Foreskin keratinocyte (primary cell): ENCODE measurements at places on chromosomes 6 and 20. TPM values are rescaled to one million over a fixed set of nuclear protein-coding genes. Genes with fewer than 3 reads are reported as not detected.

Gene RBM24
- total RNA-seq, result 0.92 and 1.4 TPM in 2 replicates

Gene MYT1
- not detected in 2 replicates for total RNA-seq

Gene LY6G6D
- not detected in 2 replicates for total RNA-seq

Gene SERPINB1
- 34.2 TPM in 2 replicates for total RNA-seq

Gene TRIM40
- not detected in 2 replicates for total RNA-seq

Gene FOXC1
- total RNA-seq, result 3.5 and 5.0 TPM in 2 replicates

Gene OTOR
- not detected in 2 replicates for total RNA-seq

Gene BMP5
- not detected in 2 replicates for total RNA-seq

Gene LINC00237
- total RNA-seq, result not detected in 2 replicates

Gene SLC35D3
- total RNA-seq, result not detected in 2 replicates

Gene KIF13A
- 84.2 and 89.1 TPM in 2 replicates for total RNA-seq

Gene PHF3
- total RNA-seq, result 31.6 and 34.2 TPM in 2 replicates

Gene TBC1D22B
- total RNA-seq, result 11.0 and 11.1 TPM in 2 replicates

Gene ID1
- total RNA-seq, result 18.8 and 27.9 TPM in 2 replicates

Gene FRK
- 2.5 and 3.4 TPM in 2 replicates for total RNA-seq

Gene IL17A
- not detected in 2 replicates for total RNA-seq

Gene C6orf58
- 0.07 and 0.10 TPM in 2 replicates for total RNA-seq

Gene MAFB
- total RNA-seq, result 0.18 and 0.34 TPM in 2 replicates

Gene RAET1E
- 1.1 and 1.5 TPM in 2 replicates for total RNA-seq

Gene SLC17A2
- total RNA-seq, result not detected in 2 replicates

Gene WFDC9
- total RNA-seq, result not detected in 2 replicates

Gene HTR1B
- 1.4 and 1.6 TPM in 2 replicates for total RNA-seq

Gene OPN5
- total RNA-seq, result not detected in 2 replicates

Gene CFB
- total RNA-seq, result 0.34 and 0.92 TPM in 2 replicates

Gene TFAP2C
- total RNA-seq, result 16.3 and 16.4 TPM in 2 replicates
